ENCODE measurements at places on chromosomes 1 and 21.
A peak's percentile ranks its signal among the peaks of the same experiment; 100 is the strongest.

DNA sequence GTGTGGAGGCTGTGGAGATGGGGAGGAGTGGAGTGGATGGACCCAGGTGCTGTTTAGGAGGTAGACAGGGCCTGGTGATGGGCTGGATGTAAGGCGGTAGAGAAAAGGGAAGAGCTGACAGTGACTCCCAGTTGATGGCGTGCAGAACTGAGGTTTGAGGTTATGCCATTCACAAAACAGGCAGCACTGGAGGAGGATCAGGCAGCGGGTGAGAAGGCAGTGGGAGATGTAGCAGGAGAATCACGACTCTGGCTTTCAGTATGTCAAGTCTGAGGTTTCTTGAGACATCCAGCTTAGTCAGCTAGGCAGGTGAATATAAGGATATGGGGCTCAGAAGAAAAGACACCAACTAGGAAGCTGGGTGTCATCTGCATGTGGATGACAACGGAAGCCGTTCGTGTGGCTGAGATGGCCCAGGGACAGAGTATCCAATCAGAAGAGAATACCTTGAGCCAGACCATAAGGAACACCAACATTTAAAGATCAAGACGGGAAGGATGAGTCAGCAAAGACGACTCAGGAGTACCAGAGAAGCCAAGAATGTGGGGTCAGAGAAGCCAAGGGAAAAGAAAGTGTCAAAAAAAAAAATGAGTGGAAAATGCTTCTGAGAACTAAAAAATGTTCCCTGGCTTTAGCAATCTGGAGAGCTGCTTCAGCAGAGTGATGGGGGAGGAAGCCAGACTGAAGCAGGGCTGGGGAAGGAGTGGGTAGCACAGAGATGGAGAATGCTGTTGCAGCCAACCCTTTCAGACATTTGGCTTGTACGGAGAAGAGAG is 15.2 kb downstream of the LRRN2 start:
- DNase-seq: peak; percentile 35

DNA sequence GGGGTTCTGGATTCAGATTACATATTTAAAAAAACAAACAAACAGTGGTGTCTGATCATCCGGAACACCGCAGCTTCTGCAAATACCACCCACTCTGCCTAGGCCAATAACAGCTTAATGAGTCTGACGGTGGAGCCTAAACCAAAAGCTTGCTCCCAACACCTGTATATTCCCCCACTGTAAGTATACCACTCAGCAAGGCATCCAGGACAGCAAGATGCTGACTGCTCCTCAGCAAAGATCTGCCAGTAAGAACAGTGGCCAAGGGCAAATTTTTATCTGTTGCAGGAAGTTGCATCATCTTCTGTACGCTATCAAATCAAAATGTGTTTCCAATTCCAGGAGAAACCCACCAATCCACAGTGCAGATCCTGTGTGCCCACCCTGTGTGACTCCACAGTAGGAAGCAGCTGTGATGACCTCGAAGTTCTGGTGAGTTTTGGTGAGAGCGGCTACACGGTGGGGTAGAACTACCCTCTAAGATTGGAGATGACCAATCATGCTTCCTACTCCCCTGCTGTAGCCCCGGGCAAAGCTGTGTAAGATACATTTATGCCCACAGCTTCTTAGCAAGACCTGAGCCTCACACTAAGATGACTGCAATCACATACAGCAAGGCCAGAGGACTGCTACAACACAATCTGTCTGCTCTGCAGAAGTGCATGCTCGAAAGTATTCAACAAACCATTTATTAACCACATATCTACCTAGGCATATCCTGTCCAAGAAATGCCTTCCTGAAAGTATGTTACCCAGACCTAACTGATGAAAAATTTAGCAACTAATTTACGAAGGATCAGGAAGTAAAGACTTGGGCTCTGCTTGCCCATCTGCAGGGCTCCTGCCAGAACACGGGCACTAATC is 30.5 kb downstream of the SIPA1L2 start:
- peak; percentile 77 for DNase-seq

GRCh38 chr1:48523558-48523957 is 51.6 kb upstream of the SPATA6 start:
- DNase-seq: no peak

DNA sequence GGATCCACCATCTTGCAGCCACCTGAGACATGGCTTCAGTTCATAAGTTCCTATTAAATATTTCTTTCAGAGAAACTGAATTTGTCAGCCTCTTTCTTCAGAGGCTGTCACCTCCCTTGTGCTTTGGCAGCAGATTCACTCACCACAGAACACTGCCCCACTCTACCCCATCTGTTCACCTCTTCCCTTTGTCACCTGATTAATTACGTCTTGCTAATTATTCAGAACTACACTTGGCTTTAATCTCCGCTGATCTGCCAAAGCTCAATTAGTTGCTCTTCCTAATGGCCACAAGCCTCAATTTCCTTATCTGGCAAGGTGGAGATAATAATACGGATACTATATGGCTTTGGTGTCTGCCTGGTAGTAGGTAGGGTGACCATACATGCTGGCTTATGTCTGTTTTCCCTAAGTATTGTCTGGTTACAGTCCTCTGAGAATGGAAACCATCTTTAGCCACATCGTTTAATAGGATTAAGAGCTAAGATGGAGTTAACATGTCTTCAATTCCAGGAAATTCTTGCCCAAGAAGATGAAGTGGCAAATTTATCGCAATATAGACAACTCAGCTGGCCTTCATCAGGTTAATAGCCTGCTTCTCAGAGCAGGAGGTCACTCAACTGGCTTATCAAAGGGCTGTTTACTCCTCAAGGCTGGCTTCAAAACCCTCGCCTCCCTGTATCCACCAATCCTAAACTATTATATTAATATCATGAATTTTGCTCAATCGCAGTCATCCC is 58.2 kb upstream of the ADAR start:
- DNase-seq: peak; percentile 39

DNA sequence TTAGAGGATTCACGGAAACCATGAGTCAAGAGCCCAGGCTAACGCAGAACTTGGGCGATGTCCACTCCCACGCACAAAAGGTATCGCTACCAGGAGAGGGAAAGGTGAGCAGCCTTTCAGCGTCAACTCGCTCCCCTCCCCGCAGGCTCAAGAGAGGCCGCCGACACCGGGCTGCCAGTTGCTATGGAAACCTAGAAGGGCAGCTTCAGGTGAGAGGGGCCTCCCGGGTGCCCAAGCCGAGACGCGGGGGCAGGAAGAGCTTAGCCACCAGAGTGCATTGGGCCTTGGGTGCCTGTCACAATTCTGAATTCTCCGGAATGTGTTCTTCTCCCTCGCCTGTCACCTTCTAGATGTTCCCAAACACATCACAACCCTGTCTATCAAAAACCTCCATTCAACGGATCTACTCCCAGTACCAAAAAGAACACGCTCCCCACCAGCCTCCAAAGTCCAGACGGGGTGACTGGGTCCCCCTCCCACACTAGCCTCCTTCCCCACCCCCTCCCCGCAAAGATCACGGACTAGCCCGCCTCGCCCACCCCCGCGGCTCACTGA is 694 bp downstream of the MEAF6 start:
- DNase-seq: peak; percentile 55

DNA sequence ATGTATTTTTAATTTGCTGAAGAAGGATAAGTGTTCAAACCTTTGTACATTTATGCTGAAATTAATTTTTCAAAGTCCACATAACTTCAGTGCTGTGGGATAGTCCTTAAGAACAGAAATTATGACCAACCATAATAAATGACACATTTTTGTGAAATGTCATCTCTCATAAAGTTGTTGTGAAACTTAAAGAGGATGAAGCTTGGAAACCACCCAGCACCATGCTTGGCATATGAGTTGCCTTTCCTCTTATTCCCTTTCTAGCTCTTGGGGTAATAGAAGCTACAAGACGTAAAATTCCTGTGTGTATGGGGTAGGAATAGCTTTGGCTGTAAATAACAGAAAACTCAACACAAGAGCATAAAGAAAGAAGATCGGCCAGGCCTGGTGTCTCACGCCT is 18.9 kb upstream of the USP24 start:
- no peak for DNase-seq

DNA sequence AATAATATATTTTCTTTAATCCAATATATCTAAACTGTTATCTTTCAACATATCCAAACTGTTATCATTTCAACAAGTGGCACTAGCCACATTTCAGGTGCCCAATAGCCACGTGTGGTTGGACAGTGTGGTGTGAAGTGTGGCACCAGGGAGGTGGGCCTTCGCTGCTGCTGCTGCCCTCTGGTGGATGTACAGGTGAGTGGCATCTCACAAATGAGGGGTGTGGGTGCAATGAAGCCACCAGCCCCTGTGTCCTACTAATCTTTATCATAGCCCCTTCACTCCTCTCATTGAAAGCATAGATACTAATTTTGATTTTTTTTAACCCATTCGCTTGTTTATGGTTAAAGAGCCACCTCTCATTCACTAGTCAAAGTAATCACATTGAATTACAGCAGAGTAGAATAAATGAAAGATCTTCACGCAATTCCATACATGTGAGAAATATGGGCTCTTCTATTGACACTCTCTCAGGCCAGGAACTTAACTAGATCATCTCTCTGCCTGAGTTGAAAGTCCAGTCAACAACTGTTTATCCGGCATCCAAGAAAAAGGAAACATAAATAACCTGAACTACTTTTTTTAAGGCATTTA is 499.2 kb downstream of the OMA1 start:
- peak; percentile 43 for DNase-seq

DNA sequence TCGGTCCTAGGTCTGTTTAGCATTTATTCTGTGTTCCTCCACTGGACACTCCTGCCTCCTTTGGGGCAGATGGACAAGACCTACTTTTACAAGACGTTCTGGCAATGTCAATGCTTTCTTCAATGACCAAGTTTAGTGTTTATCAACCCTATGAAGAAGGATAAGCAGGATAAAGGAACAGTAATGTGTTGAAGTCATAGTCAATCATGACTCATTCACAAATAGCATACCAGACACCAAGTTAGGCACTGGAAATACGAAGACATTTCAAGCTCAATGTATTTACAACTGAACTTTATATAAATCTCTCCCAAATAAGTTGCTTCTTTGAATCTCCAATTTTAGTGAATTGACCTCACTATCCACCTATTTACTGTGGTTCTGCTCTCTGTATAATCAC is 4.8 kb upstream of the SLC35D1 start:
- DNase-seq: no peak

DNA sequence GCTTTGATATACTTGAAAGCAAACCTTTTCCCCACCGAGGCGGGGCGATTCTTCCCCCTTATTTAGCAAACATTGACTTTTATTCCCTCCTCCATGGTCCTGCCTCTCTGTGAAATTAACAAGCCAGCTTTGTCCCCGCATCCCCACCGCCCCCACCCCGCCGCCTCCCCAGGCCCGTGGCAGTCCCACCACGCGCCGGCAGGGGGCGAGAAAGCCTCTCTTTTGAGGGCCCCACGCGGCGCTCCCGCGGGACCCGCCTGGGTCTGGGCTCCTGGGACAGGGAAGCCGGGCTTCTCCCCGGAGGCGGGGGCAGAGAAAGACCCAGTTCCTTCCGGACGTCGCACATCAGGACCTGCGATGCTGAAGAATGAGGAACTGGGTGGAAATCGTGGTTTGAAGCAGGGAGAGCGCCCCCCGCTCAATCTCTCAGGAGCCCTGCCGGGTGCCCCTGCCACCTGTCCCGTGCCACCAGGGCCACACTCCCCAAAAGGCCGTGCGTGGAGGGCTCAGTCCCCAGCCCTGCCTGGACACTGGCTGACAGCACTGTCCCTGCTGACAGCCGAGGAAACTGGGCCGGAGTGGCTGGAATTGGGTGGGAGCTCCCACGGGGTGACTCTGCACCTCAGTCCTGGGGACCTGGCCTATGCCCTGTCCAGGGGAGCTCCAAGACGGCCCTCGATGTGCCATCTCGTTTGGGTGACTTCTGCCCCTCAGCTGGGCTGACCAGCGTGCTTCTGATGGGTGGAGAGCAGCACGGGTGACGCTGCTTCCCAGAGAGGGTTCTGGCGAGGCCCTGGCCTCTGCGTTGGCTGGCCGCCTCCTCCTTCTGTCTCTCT is 8.6 kb upstream of the ACTRT2 start:
- no peak for DNase-seq

- no peak for DNase-seq
Observed at GRCh38 chr1:94723894-94724293, 96.3 kb upstream of the SLC44A3 start.

GRCh38 chr1:67675800-67676199 is 9.2 kb upstream of the GADD45A start:
- DNase-seq: no peak

GRCh38 chr1:182611326-182611725 is 7.1 kb upstream of the RGS16 start:
- DNase-seq: no peak

DNA sequence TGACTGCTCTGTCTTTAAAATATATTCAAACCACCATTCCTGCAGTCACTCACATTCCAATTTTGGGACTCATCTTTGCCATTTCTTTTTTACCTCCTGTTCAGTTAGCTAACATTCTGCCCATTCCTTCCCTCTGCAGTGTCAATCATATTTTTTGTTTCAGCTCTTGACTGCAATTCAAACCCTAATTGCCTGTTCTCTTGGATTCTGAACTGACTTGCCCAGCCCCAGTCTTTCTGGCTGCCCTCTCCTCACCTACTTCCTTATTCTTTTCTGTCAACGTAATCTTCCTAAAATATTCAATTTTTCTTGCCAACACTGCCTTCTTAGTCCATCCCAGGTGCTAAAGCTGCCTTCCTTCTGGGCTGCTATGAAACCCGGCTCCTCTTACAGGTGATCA is 6.1 kb downstream of the PRDM2 start:
- DNase-seq: no peak

GRCh38 chr1:54017979-54018378 is at the start of gene LDLRAD1:
Gene LDLRAD1 (minus strand): TSS chr1:54018186. CDS start chr1:54018112, 74 bp downstream.
- no peak for DNase-seq

GRCh38 chr1:55245781-55246180 is 30.6 kb upstream of the USP24 start:
- no peak for DNase-seq

DNA sequence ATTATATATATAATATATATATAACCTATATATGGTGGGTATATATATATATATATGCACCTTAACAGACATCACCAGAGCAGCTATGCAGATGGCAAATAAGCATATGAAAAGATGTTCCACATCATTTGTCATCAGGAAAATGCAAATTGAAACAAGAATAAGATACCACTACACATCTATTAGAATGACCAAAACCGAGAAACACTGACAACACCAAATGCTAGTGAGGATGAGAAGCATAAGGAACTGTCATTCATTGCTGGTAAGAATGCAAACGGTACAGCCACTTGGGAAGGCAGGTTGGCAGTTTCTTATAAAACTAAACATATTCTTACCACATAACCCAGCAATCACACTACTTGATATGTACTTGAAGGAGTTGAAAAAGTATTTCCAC is 219.8 kb upstream of the PRMT6 start:
- DNase-seq: no peak

GRCh38 chr1:204445860-204446412 is 34.3 kb upstream of the PPP1R15B start:
- DNase-seq: peak; percentile 84

- DNase-seq: no peak
Observed at GRCh38 chr21:31555741-31556191, 103.7 kb upstream of the SOD1 start.
